ENCODE measurements at places on chromosomes 6 and 20.

DNA sequence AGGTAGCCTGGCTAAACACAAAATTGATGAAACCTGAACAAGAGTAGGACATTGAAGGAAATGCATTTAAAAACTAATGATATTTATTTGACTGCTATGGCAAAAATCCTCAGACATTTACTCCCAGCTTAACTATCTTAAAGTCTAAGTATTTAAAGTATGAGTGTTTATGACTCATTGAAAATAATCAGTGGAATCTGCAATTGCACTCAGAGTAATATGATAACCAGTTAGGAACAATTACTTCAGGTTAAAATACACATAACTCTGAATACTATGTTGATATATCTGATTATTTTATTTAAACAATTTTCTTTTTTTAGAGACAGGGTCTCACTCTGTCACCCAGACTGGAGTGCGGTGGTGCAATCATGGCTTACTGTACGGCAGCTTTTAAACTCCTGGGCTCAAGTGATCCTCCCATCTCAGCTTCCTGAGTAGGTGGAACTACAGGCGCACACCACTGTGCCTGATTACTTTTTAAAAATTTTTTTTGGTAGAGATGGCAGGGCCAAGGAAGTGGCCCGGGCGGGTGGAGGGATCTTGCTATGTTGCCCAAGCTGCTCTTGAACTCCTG is 43.9 kb downstream of the FILIP1 start:
- DNase-seq: peak; percentile 50

DNA sequence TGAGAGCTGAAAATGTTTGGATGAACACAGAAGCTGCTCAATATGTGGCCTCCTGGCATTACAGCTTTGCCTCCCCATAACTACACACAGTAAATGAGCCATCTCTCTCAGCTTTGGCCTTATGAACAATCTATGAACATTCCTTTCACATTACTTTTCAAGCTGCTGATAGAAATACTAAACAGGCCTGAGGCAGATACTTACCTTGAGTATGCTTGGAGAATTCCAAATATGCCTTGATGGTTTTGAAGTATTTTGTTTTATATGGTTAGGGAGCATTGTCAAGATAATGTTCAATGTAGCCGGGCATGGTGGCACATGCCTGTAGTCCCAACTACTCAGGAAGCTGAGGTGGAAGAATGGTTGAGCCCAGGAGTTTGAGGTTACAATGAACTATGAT is 104.5 kb downstream of the CD24 start:
- DNase-seq: peak; percentile 46

DNA sequence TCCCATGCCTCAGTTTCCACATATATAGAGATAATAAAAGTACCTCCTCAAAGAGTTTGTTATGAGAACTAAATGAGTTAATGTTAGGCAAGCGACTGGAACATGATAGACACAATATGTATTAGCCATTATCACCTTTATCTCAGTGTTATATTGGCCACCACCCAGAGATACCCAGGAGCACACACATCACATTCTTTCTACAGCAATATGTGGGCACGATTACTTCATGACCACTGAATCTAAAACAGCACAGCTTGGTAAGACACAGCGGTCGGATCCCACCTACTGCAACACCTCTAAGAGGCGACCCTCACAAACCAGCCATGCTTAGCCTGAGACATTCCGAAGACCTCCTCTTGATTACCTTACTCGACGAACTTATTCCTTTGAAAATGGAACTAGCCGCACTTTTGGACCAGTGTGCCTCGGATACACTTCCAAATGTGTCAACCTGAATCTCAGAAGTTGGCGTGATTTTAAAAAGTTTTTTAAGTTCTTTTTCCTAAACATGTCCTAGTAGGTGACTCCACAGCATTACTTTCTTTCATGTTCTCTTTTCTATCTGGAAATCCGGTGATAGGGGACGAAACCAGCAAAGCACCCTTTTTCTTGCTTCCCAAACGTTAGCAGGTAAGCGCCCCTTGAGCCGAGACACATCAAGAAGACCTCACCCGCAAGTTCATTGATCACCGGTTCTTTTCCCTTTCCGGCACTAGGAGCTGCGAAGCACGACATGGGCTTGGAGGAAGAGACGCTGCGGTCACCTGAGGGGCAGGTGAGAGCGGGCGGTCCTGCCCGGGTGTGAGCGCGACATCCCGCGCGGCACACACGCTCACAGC is 923 bp downstream of the GMDS start:
- DNase-seq: no peak

- DNase-seq: no peak
Measured at GRCh38 chr6:72828904-72829303, 207.0 kb downstream of the KCNQ5 start.

DNA sequence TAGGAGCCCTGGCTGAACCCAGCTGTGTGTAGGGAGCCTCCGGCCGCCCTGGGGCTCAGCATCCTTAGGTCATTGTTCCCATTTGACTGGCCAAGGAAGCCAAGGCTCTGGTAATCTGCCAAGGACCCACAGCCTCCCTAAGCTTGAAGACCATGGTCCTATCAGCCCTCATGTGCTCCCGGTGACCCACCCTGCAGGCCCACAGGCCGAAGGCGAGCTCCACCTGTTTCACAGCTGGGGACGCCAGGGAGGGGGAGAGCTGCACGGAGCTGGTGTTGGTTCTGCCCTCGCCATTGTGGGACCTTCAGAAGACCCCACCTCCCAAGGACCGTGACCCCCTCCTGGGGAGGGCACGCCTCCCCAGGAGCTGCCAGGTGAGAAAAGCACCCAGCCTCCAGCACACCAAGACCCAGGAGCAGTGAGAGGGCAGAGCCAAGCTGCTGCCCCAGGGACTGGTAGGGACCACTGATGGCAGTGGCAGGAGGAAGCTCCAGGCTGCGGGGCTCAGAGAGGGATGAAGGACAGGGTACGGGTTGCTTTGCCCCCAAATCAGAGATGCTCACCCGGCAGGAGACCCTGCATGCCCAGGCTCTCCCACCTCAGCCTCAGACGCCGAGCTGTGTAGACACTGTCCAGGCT is 30.7 kb upstream of the MRGBP start:
- no peak for DNase-seq

- DNase-seq: no peak
Measured at GRCh38 chr20:61571221-61571620, 319.2 kb downstream of the CDH4 start.

DNA sequence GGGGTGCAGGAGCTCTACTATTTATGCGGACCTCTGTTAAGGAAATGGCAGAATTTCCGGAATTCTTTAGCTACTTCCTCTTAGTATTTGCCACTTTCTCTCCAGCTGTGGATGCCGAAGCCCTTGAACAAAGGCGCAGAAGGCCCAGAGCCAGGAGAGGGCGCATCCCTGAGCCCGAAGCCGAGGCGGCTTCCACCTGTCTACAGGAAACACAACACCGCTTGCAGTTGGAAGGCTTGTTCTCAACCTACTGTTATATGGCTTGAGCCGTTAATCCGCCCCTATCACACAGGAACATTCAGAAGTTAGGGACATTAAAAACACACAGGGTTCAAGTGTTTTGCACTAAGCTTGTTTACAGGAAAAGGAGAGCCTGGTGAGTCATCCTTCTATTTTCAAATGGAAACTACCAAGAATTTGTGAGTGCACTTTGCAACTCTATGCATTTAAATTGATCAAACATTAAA is 417.1 kb downstream of the BCKDHB start:
- DNase-seq: no peak

- DNase-seq: peak; percentile 45
Measured at GRCh38 chr6:73854998-73855718, 159.2 kb downstream of the CD109 start.

GRCh38 chr20:64253000-64253383 is 2.6 kb upstream of the PCMTD2 start:
- DNase-seq: no peak

DNA sequence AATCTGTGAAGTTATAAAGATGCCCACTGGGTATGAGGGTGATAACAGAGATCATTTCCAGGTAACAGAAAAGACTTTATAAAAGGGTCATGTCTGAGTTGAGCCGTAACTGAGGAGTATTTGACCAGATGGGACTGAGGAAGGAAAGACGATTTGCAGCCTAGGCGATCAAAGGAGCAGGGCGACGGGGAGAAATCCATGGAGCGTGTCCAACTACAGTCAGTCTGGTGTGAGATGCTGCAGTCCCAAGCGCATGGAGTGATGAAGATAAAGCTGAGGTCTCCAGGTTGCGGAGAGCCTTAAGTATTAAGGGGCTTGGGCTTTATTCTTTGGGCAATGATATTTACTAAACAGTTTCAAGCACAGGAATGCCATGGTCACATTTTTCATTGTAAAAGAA is 166.7 kb downstream of the PRKN start:
- DNase-seq: no peak

DNA sequence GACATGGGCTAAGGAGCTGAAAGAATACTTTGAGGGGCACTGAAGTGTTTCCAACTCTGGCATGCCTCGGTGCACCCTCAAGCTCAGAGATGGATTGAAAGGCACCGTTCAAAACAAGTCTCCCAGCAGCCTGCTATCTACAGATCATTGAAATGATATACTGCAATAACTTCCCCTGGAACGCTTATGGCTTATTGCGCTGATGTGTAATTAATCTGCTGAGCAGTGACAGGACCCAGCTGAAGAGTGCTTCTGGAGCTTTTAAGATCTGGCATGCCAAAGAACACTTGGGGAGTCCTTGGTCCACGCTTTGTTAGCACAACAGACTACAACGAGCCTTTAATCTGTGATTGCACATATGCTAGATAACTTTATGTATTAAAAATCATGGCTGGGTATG is 708.2 kb downstream of the PRKN start:
- DNase-seq: no peak

DNA sequence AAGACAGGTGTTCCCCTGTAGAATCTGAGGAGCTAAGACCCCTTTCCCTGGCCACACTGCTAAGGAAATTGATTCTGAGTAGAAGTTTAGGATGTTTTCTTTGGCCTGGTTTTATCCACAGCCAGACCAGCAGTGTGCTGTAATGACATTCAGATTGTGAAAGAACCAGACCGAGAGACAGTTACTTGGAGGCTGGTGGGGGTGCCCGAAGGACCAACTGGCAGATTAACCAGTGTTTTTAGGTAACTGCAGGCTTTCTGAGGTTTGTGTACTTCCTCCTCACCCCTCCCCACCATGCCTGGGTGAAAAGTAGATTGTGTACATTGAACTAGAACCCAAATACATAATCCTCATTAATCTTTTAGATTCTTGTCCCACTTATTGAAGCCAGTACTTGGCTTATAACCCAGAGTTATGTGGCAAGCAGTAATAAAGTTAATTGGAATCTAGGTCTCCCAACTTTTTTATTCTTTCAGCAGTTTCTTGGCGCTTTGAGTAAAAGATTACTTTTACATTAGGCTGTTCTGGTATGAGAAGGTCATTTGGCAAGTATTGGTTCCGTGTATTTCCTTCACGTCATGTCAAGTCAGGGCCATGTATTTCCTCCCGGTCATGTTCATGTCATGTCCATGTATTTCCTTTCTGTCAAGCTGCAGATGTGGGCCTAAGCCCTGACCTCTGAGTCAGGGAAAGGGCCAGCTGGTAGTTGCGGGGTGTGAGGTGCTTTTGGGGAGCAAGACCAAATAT is 93.7 kb downstream of the TCP11 start:
- no peak for DNase-seq

GRCh38 chr6:47483516-47483852 is 5.9 kb downstream of the CD2AP start:
- no peak for DNase-seq

DNA sequence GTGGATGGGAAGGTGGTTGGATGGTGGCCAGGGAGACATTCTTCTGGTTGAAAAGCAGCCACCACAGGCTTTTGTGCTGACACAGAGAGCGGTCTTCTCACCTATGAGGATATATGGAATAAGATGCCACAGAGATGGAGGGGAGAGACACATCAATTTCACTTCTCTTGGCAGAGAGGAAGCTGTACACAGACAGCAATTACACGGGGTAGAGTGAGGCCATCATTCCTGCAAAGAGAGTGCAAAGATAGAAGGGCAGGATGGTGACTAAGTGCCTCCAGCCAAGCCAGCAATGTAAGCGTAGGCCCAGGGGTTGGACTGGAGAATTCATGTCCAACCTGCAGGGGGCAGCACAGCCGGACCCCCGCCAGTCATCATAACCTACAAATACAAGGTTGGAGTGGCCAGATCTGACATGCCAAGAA is 56.4 kb downstream of the NRN1 start:
- peak; percentile 16 for DNase-seq

DNA sequence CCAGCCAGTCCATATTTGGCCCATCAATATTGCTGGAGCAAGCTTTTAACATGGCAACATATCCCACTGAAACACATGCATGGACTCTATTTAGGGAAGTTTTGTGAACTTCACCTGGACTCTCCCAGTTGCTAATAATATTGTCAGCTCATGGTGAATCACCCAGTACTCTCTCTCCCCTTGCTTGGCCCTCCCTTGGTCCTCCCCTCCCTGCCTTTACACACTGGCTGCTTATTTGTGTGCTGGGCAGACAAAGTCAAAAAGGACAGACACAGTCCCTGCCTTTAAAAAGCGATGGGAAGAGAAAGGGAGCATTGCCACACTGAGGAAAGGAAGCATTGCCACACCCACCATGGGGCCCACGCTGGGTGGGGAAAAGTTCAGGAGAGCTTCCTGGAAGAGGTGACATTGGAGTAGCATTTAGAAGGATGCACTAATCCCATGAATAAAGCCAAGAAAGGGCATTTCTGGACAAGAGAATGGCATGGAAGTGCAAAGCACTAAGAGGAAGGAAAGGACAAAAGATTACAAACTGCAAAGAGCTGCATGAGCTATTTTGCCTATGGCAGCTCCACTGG is 143.4 kb upstream of the EXOC2 start:
- no peak for DNase-seq

DNA sequence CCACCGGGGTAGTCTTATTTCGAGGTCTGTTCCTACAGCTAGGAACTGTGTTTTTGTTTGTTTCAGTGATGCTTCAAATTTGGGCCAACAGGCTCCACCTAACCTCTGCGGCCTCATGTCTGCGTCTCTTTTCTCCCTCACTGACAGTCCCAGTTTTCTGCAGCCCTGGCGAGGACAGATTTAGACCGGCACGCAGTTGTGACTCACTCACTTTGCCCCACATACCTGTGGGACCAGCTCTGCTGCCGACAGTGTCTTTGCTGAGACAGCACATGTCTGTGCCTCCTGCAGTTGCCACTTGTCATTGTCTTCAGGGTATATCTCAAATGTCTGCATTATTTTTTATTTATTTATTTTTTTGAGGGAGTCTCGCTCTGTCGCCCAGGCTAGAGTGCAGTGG is 29.2 kb downstream of the OSBPL2 start:
- DNase-seq: no peak

- no peak for DNase-seq
Measured at GRCh38 chr6:75620381-75621304, 19.0 kb downstream of the SENP6 start.

DNA sequence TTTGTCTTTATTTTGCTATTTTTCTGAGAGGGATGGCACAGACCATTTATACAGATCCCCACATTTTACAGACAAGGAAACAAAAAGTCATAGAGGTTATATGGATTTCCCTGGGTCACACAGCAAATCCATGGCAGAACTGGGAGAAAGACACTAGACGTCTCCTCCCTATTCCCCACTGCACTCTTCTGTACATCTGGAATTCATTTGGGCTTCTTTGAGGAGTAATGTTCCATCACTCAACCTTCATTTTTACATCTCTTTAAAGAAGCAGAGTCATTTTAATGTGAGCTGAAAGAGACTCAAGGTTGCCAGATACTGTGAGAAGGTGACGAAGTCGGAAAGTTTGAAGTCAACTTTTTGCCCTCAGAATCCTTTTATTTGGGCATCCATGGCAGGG is 207.3 kb downstream of the OTOR start:
- DNase-seq: peak; percentile 13
